ENCODE measurements at places on chromosomes 1 and 21. TPM values are rescaled to one million over a fixed set of nuclear protein-coding genes. Genes with fewer than 3 reads are reported as not detected.
A peak's percentile ranks its signal among the peaks of the same experiment; 100 is the strongest.

DNA sequence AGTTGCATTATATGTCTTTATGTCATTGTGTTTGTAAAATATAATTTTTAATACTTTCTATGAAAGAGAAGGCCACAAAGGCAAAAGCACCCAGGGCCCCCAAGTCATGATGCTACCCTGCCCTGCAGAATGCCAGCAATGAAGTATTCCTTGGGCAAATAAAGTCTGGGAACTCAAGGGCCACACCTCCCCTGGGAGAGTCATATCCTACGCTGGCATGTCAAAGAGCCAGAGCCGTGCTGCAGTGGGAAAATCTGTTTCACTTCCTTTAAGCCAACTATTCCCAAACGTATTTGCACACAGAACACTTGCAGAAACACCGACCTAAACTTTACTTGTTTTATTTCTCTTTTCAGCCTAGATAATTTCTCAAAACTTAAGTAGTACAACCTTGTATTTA is 98.4 kb upstream of the KAZN start:
- DNase-seq = no peak

DNA sequence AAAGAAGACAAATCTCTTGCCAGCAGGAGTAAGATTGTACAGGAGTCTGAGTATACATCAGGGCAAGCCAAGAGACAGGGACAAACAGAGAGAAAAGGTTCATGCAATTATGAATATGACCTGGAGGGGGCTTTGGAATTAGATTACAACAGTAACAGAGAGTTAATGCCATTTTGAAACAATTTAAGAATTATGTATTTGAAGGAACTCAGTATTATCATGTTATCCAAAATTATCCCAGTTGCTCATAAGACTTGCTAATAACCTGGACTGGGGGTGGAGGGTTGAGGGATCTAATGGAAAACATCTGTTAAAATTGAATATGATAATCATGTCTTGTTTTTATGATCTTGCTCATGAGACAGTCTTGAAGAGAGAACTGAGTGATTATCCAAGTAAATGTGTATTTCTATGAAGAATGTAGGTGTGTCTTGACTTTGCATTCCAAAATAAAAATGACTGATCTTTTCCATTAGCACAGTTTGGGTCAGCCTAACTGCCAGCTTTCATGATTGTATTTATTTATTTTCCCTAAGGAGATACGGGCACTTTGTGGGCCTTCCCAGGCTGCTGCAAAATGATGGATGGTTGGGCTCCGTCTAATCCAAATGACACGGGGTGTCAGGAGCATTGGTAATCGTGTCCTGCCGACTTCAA is 117.7 kb downstream of the ERG start:
- DNase-seq = no peak

Gene CYP4A11
- polyA plus RNA-seq = 59.8 TPM

Gene KRTAP11-1
- polyA plus RNA-seq = not detected

Gene CELA3B
- 0.38 TPM for polyA plus RNA-seq

DNA sequence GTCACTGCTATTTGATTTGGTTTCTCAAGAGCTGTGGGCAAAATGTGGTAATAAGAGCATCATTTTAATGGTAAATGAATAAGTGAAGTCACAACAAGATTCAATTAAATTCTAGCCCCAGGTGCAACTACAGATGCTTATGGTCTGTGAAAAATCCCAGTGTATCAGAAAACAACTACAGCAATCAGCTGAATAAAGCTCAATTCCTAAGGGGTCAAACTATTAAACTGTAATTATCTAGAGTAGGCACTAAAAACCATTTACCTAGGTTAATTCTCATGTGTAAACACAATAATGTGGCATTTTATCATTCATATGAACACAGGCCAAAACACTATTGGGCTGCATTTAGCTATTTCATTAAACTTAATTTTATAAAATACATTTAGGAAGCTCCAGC is 9.6 kb downstream of the TARBP1 start:
- DNase-seq = no peak

GRCh38 chr1:184101141-184101540 is 49.6 kb downstream of the TSEN15 start:
- DNase-seq = no peak

GRCh38 chr21:15521644-15522001 is 208.2 kb upstream of the USP25 start:
- DNase-seq = no peak

- no peak for DNase-seq
These were observed 33.1 kb upstream of the GPR157 start for GRCh38 chr1:9161963-9162362.

Gene OLFML3
- polyA plus RNA-seq = 131 TPM

Gene KIF17
- 4.3 TPM for polyA plus RNA-seq

- DNase-seq = no peak
These were observed 974 bp upstream of the FNBP1L start for GRCh38 chr1:93446837-93447451.

- DNase-seq = no peak
These were observed 30.4 kb downstream of the ZNF281 start for GRCh38 chr1:200379432-200379757.

GRCh38 chr1:6634371-6635052 is 9.8 kb downstream of the THAP3 start:
- no peak for DNase-seq

- no peak for DNase-seq
These were observed 519.0 kb downstream of the LTN1 start for GRCh38 chr21:28473530-28474220.

DNA sequence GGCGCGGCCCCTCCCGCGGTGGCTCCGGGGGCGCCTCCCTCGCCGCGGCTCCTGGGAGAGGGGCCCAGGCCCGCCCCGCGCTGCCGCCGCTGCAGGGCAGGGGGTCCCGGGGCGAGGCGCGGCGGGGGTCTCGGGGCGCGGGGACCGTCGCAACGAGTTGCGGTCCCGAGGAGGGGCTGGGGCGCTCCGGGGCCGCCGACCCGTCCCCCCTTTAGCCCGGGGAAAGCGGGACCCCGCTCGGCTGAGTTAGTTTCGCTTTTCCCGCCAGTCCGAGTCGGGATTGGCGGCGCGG is 493 bp downstream of the SPSB1 start:
- no peak for DNase-seq

Gene TNN
- polyA plus RNA-seq = 2.4 TPM

DNA sequence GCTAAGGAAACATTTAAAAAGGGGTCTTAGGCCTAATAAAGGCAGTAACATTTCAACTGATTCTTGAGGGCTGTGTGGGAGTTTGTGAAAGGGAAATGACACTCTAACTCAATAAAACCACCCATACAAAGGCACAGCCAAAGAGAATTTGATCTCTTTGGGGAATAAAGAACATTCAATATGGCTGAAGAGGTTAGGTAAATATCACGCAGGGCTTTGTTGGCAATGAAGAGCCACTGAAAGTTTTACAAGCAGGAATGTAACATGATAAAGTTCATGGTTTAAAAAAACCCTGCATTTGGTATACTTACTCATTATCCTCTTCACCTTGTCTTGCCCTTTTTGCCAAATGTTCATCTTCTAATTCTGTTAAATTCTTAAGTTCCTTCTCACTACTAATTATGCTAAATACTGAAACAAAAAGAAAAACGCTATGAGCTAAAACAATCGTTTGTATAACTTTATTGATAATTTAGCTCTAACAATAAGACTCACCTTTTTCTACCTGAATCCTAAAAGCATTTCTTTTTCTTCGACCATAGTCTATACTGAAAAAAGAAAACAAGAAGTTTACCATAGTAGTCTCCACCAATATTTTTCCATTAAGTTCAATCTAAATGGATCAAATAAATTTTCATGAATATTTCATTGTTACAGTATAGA is 12.5 kb downstream of the NVL start:
- no peak for DNase-seq

DNA sequence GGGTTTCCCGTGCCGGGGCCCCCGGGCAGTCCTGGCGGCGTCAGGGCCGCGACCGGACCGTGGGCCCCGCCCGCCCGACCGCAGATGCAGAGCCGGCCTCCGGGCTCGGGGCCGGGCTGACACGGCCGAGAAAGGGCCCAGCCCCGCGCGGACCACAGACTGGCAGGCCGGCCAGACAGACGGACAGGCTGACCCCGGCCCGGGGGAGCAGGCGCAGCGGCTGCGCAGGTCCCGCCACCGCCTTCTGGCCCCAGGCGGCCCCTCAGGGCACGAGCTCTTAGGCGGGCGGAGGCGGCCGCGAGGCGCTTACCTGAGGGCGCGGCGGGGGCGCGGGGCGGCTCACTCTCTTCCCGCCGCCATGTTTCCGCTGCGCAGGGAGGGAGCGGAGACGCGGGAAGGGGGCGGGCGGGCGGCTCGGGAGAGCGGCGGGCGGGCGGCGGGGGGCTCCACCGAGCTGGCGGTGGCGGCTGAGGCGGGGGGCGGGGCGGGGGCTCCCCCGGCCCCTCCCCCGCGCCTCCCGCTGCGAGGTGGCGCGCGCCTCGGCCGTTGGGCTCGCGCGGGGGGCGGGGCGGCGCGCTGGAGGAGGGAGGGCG is at the start of gene SCMH1:
SCMH1 (minus strand) TSS at position 558 of the 593 bp plus-strand sequence. CDS start 56,173 bp downstream, outside the sequence.
- DNase-seq = peak; percentile 59
